Activated B cell treated with CpG ODN at 0.5 μM for 24 hours (primary cell): ENCODE measurements at places on chromosomes 16 and 17. TPM values are rescaled to one million over a fixed set of nuclear protein-coding genes. Genes with fewer than 3 reads are reported as not detected.

DNA sequence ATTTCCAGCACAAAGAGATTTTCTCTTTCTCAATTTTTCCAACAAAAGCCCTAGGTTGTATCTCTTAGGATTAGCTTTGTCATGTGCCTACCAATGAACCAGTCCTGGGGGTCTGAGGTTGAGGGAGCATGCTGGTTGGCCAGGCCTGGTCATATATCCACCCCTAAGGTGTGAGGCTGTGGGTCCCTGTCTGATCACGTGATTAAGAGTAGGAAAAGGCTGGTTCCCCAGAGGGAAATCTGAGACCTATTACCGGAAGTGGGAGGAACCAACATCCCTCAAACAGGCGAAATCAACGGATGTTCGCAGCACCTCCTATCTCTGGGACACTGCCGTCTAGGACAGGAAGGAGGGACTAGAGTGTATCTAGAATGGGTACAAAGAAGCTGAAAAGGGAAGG is 185.7 kb upstream of the IRX5 start:
- no peak for DNase-seq

- DNase-seq, result no peak
Observed at GRCh38 chr16:70437017-70437581, 1.8 kb downstream of the ST3GAL2 start.

DNA sequence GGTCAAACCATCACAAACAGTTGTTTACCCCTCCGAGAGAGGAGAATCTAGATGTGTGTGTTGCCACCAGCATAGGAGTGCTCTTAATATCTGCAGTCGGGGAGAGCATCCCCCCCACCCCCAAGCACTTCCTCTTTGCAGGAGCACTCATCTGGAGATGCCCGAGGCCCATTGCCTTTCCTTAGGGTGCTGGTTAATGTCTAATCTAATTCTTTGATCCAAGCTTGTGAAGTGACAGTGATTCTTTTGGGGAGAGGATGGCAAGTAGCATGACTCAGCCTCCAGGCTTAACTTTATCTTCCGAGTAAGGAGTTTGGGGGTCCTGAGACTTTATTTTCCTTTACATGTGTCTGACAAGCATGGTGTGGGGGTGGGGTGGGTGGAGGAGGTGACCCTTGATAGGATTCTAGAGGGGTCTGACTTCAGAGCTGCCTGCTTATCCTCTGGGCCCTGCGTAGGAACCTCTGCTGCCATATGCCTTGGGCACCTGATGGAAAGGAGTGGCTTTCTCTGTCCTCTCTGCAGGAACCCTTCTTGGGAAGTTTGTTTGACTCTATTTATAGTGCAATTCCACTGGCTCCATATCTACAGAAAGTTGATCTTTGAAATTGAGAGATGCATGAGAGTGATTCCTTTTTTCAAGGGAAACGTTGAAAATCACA is 207.1 kb downstream of the SPECC1 start:
- DNase-seq, result no peak

DNA sequence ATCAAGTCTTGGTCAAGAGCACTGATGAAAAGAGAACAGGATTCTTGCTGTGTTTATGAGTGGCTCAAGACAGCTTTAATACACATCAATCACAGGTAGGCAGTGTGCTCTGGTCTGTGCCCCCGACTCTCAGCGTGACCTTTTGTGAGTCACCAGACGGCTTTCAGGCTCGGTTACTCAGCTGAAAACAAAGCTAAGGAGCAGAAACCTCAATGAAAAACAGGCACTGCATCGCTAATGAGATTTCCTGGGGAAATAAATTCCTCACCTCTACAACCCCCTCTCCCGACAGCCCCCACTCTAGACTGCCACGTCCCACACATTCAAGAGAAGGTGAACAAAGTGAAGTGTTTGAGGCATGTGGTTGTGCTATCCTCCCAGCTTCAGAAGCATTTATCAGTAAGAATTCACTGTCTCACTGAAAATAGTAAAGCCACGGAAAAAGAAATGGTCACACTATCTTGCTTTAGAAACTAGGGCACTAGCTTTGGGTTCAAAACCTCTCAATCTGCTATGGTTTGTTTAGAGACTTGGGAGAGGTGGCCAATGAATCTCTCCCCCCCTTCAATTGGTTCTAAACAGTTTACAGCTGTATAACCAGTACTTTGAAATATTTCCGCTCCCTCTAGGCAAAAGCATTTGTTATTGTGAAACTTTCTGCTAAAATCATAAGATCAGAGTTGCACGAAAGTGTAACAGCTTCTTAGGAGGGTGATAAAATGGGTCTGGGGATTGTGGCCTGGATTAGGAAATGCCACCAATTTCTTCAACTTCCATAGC is 199.5 kb upstream of the PMFBP1 start:
- DNase-seq, result no peak

DNA sequence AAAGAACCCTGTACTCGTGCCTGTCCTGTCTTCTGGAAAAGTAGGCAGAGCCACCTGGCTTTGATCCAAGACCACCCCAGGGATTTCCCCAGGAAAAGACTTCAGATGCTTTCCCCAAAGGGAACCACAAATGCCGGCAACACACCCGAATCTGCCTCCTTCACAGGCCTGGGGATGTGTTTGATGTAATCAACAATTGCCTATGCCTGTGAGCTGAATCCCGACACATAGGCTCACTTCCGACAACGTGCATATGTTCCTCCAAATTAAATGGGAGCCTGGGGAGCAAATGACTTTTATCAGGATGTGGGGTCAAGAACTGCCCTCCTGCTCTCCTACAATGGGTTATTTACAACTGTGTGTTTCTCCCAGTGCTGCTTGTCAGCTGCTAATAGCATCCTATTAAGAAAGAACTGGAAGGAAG is 535.2 kb upstream of the CDH11 start:
- no peak for DNase-seq

Gene CACNG3
- total RNA-seq, result not detected in 2 replicates

Gene TRPV3
- 6.6 and 10.2 TPM in 2 replicates for total RNA-seq

Gene TIGD7
- total RNA-seq, result 6.7 and 11.0 TPM in 2 replicates

GRCh38 chr16:373848-374615 is 3.7 kb upstream of the MRPL28 start:
- DNase-seq, result no peak

GRCh38 chr17:58648236-58648635 is 43.6 kb downstream of the TEX14 start:
- no peak for DNase-seq

GRCh38 chr17:40555296-40556190 is 9.7 kb downstream of the CCR7 start:
- no peak for DNase-seq

GRCh38 chr16:52597073-52597771 is 50.3 kb upstream of the TOX3 start:
- DNase-seq, result no peak

- DNase-seq, result no peak
Observed at GRCh38 chr16:79532785-79533184, 67.8 kb downstream of the MAF start.

Gene WNK4
- 0.10 and 0.29 TPM in 2 replicates for total RNA-seq

GRCh38 chr17:45022655-45023339 is 28.6 kb downstream of the DCAKD start:
- DNase-seq, result no peak

- no peak for DNase-seq
Observed at GRCh38 chr16:62079236-62079635, 43.0 kb upstream of the CDH8 start.

GRCh38 chr17:48150597-48151001 is 43.0 kb downstream of the SNX11 start:
- no peak for DNase-seq

Gene WNT3
- 1.0 and 1.3 TPM in 2 replicates for total RNA-seq

GRCh38 chr17:16935241-16935663 is 36.7 kb downstream of the TNFRSF13B start:
- no peak for DNase-seq

DNA sequence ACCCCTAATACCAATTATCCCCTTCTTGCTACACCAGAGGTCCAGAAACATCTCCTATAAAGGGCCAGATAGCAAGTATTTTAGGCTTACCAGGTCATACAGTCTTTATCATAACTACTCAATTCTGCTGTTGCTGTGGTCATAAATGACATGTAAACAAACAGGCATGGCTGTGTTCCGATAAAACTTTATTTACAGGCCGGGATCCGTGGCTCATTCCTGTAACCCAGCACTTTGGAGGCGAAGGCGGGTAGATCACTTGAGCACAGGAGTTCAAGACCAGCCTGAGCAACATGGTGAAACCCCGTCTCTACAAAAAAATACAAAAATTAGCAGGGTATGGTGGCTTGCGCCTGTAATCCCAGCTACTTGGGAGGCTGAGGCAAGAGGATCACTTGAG is 12.3 kb downstream of the ASGR1 start:
- DNase-seq, result no peak

Gene ZNF597
- 3.6 and 4.2 TPM in 2 replicates for total RNA-seq

Gene GDPD1
- 0.71 and 1.2 TPM in 2 replicates for total RNA-seq

GRCh38 chr16:85566561-85567100 is 46.5 kb upstream of the GSE1 start:
- no peak for DNase-seq

DNA sequence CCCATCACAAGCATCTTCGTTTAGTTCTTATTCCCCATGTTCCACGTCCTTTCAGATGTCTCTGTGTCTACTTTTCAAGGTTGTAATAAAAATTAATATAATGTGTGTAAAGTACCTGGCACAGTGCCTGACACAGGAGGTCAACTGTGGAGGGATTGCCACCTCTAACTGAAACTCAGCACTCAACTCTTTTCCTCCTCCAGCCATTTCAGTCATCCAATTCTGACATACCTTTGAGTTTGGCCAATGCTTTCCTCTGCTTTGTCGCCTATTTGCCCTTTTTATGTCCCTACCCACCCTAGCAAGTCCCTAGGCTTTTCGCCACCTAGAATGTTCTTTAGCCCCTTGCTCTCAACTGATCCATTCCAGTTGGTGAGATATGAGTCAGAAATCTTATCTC is 1.6 kb downstream of the UBE2Z start:
- no peak for DNase-seq

Gene PIK3R5
- total RNA-seq, result 31.0 and 34.2 TPM in 2 replicates

DNA sequence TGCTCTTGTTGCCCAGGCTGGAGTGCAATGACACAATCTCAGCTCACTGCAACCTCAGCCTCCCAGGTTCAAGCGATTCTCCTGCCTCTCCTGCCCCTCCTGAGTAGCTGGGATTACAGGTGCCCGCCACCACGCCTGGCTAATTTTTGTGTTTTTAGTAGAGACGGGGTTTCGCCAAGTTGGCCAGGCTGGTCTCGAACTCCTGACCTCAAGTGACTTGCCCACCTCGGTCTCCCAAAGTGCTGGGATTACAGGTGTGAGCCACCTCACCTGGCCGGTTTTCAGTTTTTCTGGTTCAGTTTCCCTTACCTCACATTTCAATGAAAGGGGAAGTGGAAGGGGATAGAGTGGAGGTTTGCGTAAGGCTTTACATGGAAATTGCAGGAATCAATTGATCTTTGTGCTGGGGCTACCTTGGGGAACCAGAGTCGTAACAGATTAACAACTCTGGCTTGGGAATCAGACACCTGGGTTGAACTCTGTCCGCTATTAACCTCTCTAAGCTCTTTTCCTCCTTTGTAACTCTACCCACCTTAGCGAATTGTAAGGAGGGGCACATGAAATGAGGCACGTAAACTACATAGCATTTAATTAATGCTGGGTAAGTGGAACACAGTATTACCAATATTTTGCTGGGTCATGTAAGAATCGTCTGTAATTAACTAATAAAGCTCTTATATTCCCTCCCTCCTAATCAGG is 3.2 kb downstream of the MPV17L start:
- DNase-seq, result no peak

DNA sequence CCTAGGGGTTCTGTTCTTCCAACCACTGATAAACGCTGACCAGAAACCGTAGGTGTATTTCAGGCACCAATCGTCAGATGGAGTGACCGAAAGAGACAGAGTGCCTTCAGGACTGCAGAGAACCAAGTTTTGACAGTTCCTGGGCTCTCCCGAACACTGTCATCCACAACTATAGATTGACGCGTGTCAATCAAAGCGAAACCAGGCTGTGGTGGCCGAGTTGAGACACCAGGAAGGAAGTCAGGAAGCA is 11.9 kb upstream of the AURKB start:
- DNase-seq, result no peak

Gene XYLT1
- total RNA-seq, result 14.9 and 17.0 TPM in 2 replicates

GRCh38 chr17:58096892-58097291 is 13.7 kb downstream of the DYNLL2 start:
- no peak for DNase-seq

GRCh38 chr16:68487669-68488068 is 39.4 kb upstream of the SMPD3 start:
- no peak for DNase-seq

DNA sequence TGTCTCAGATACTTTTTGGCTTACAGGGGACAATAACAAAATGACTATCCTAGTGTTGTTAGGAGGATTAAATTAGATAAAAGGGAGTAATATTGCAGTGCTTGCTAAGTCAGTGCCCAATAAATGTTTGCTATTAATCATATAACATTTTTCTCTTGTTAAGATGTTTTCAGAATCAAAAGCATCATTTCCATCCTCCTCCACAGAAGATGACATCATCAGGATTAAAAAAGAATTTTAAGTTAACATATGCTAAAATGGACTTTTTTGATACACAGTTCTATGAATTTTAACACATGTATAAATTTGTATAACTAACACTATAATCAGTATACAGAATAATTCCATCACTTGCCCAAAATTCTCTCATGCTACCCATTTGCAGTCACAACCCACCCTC is 492.6 kb downstream of the GRIN2A start:
- DNase-seq, result no peak

DNA sequence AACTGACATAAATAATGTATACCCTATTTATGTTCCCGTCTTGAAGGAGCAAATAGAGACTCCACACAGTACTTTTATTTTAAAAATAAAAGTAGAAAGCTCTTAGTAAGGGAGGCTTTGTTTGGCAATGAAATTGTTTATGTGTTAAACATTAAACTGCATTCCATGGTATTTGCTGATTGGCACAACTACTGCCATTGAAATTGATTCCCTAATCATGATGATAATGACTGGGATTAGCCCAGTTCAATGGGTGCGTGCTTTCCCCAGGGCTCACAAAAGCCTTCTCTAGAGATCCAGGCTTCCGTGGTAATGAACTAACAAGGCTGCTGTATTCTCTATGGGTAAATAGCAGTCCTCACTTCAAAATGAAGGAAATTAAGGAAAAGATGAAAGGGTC is 67.5 kb downstream of the GPRC5B start:
- DNase-seq, result no peak

Gene KLHDC4
- total RNA-seq, result 70.1 and 87.0 TPM in 2 replicates

Gene TMEM114
- total RNA-seq, result not detected in 2 replicates

Gene TERF2IP
- 52.6 and 52.7 TPM in 2 replicates for total RNA-seq
